ENCODE measurements at places on chromosomes 2 and 18.

DNA sequence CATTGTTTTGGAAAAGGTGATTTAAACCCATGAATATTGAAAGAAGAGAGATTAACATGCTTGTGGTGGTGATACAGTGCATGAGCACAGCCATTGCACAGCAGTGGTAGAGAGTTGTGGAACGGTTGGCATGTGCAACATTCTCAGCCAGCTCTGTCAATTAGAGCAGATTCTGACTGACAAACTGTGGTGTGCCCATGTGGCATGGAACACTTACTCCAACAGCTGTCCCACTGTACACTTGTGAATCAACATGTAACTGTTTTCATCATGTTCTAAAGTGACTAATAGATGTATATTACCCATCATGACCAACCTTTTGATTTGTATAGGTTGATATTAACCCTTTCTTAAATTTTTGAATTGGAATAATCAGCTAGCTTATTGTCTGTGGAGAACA is 55.6 kb downstream of the PKP4 start:
- no peak for DNase-seq

- DNase-seq, result no peak
Measured at GRCh38 chr18:44409071-44409470, 271.6 kb upstream of the SETBP1 start.

GRCh38 chr18:33010149-33010548 is 237.3 kb upstream of the KLHL14 start:
- no peak for DNase-seq

DNA sequence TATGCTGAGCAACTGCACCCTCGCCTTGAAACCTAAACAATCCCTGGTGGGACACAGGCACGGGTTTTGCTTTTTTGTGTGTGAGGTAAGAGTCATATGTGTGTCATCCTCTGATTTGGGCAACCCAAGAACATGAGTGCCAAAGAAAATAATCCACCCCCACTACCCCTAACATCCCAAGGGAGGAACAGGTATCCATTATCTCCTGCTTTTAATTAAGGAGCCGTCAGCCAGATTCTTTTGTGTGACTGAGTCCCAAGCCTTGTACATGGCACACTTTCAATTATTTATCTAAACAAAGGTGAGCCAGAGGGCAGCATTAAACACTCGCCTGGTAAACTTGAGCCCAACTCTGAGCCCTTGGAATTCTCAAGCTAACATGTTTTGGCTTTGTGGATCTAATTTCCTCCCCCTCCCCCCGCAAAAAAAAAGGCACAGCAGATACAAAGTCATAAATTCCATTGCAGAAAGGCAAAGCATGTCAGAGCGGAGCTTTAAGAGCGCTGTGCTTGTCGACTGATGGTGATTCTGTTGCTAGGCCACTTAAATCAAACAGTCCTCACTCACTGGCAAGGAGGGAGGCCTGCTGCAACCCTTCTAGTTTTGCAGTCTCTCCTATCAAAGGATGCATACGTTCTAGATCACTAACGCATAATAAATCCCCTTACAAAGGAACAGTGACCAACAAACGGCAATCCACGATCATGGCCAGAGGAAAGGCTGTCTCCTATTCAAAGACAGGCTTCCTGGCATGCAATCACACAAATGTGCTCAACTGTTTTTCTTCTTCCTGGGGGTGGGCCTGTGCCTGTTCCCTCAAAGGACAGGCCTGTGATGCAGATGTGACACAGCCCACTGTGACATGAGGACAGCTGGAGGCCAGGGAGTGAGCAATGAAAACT is 143.5 kb upstream of the LMAN1 start:
- no peak for DNase-seq

DNA sequence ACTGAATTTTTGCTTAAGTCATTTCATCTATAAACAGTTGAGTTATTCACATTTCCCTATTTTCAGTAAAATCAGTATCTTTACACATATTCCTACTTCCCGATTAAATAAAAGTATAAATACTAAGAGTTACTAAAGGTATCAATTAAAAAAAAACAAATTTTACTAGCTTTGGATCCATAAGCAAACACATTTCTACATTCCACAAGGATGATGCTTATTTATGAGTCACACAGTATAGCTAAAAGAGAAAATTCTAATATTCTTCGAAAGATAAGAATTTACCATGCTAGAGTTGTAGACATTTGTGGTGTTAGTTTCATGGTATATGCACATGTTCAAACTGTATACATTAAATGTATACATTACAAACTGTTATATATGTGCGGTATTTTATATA is 23.7 kb downstream of the PGAP1 start:
- DNase-seq, result no peak

DNA sequence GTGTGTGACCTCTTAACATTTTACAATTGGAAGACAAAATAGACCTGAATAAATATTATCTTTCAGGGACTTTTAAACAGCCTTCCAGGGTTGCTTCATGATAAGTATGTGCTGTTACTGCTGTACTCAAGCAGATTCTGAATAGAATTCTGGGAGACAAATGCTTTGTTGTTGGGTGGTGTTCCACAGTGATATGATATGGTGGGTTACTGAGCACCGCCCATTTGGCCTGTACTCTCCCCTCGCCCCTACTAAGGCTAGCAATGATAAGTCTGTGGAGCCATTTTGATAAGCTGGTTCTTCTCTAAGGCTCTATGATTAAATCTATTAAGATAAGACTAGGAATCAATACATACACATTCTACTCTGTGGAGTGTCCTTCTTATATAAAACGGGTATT is 89.8 kb upstream of the ITGA4 start:
- no peak for DNase-seq

DNA sequence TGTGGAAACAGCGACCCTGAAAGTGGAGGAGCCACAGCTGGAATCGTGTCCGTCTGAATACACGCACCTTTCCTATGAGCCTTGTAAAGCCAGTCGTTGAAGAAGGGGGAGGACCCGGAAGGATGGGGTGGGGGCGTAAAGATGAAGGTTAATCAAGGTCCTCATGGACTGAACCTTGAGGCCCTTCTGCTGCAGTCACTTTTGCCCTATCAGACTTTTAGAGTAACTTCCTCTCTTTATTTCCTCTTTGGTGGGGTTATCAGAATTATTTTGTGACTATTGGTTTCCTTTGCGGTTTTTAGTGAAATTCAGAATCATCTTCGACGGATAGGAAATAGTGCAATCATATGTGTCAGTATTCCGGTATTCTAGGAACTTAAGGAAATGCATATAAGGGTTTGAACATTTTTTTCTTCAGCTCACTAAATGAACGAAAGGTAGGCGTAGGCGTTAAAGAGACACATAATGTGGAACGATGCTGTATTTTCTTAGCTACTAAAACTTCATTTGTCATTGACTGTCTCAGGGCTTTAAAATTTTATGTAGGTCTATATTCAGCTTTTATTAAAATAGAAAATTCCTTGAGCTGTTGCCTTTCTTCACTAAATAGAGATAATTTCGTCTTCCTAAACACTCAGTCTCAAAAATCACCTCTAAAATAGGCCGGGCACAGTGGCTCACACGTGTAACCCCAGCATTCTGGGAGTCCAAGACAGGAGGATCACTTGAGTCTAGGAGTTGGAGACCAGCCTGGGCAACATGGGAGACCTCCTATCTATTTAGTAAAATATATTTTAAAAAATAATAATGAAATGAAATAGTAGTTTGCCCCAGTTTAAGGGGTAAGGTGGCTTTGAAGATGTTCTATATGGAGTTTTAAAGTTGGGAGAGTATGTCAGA is 1.4 kb upstream of the YES1 start:
- DNase-seq, result no peak

- no peak for DNase-seq
Measured at GRCh38 chr2:109644571-109645275, 30.6 kb downstream of the SOWAHC start.

DNA sequence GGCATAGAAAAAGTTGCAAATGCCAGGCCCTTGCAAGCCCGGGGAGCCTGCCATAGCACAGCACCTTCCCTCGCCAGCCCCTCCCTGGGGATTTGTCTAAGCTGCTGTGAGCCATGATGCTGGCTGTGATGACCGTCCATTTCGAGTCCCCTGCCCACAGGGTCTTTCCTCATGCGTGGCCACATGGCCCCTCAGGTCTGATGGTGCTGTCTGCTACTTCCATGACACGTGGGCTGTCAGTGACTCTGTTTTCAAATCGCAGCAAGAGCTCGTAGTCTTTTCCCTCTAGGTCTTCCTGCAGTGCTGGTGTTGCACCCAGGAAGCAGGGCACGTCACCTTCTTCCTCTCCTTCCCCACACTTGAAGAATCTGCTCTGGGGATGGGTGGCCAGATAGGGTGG is 15.5 kb upstream of the GNAL start:
- DNase-seq, result no peak
